ENCODE measurements at places on chromosomes 2 and 18.
A peak's percentile ranks its signal among the peaks of the same experiment; 100 is the strongest.

DNA sequence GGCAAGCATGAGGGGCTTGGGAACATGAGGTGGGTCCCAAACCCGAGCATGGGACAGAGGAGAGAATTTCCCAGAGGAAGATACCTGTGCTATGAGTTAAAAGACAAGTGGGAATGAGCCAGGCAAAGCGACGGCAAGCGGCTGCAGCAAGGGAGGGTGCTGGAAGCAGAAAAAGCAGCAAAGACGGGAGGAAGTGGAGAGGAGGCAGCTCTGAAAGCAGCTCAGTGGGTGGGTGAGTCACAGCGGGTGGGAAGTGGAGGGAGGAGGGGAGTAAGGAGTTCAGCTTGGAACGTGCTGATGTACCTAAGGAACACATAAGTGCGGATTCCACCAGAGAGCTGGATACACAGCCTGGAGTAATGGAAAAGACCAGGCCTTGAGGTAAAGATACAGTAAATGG, 41.4 kb downstream of the THUMPD2 start:
- DNase-seq, result peak; percentile 69

- DNase-seq, result no peak
Observed at GRCh38 chr2:202780514-202781021, 91.0 kb downstream of the ICA1L start.

DNA sequence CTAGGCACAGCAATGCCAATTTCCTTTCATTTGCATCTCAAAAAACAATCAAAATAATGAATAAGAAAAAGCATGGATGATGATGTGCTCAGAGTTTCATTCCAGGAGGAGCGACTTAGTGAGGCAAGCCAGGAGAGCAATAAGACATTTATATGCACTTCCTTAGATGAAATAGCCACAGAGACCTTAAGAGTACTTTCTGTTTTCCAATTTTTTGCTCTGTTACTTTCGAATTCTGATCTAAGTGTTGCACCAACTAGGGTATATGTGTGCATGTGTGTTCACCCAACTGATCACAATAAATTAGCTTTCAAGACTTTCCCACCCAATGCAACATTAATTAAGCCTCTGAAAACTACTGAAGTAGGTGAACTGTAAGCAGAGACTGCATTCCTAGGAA, 709 bp downstream of the RAB27B start:
- DNase-seq, result no peak

DNA sequence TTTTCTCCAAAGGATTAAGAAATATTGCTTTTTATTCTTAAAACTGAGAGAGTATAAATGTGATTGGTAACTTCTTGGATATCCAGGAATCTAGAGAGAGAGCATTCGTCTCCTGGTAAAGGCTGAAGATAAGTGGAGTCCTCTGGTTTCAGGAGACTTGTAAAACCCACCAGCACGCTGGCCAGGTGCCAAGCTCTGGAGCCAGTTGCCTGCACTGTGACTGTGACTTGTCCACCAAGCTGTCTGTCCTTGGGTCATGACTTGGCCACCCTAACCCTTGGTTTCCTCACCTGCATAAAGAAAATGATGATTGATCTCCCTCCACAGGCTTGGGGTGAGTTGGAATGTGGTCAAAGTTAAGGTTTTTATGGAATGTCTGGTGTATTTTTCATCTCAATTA, 185.4 kb upstream of the NCKAP5 start:
- no peak for DNase-seq

- DNase-seq, result no peak
Observed at GRCh38 chr2:88868861-88869260, 177.4 kb downstream of the RPIA start.

- no peak for DNase-seq
Observed at GRCh38 chr2:120436460-120436739, 90.5 kb downstream of the INHBB start.

DNA sequence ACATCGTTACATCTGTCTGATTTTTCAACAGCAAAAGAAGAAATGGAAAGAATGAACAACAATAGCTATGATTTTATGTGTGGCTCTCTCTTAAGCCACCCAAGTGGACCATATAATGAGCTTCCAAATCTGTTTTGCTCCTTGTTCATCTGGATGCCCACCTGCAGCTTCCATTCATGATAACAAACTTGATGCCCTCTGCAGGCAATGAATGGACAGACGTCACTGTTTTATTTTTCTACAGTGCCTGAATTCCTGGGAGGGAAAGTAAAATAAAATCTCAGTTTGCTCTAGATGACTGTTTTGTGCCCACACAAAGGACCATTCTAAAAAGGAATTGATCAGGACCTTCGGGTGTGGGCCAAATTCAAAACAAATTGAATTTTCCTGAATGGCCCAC, 5.0 kb downstream of the MREG start:
- no peak for DNase-seq

DNA sequence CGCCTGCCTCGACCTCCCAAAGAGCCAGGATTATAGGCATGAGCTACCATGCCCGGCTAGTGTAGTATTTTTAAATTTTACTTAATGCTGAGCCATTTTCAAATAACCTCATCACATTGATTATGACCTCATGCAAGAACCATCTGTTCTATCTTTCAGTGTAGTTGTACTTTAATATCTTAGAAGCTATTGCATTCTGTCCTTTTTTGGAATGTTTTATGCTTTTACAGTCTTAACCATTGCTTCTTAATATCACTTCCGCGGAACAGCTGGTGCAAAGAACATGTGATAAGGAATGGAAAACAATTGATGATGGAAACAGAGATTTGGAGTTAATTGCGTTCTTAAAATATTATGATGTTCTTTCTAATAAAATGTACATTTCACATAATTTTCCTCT, 2.7 kb downstream of the GEN1 start:
- no peak for DNase-seq

DNA sequence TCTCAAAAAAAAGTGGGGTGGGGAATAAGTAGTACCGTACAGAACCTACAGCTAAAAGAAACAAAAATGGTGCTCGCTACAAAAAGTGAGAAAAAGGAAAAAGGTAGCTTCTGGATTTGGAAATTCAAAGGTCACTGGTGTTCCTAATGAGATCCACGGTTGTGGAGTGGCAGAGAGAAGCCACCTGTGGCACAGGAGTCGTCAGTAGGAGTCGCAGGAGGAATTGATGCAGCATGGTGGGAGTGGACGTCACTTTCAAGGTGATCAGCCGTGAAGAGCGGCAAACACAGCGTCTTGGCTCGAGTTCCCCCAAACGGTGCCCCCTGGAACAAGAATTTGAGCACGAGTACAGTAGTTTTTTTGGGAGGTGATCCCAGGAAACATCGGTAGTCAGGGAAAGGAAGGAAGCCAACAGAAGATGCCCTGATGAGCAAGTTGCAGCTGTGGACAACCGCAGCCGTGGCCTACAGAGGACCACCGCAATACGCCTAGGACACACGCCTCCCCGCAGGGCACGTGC, 1.4 kb upstream of the TTL start:
- DNase-seq, result no peak

GRCh38 chr2:110819711-110820110, 87.3 kb downstream of the ACOXL start:
- no peak for DNase-seq

- DNase-seq, result no peak
Observed at GRCh38 chr18:31857526-31858106, 85.3 kb downstream of the TRAPPC8 start.

GRCh38 chr18:7559709-7560319, 7.3 kb upstream of the PTPRM start:
- no peak for DNase-seq

DNA sequence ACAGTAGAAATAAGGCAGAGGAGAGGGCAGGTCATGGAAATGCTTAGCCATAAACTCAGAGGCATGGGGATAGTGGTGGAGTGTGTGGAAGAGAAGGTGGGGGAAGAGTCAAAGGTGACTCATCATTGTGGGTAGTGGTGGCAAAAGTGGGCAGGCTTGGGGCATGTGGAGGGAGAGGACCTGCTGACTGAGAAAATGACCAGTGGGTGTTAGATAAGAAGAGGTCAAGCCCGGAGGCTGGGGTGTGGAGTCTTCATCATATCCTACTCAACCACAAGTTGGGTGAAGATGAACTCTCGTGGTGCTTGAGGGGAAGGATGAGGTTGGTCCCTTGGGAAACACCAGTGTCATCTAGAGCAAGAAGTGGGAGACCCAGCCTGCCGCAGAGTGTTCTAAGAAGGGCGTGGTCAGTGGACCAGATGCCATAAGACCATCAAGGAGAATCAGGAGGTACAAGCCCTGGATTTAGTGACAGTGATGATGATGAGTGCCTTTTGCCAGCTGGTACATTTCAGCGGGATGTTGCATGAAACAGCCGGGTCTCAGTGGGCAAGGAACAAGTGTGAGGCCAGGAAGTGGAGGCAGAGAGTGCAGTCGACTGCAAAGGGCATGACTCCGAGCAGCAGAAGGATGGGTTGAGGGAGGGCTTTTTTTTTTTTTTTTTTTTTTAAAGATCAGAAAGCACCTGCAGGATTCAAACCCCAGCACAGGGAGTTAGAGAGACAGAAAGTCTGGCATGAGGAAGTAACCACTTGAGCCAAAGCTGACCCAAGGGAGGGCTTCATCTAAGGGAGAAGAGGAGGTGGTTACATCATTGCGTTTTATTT, 122.6 kb upstream of the SPRED2 start:
- DNase-seq, result peak; percentile 98

- no peak for DNase-seq
Observed at GRCh38 chr2:190466819-190467446, 58.8 kb downstream of the MFSD6 start.

GRCh38 chr2:229340086-229340760, 69.1 kb upstream of the PID1 start:
- DNase-seq, result peak; percentile 12

GRCh38 chr18:49743117-49743567, 70.2 kb downstream of the ACAA2 start:
- DNase-seq, result no peak

GRCh38 chr2:143839456-143839855, 680.5 kb downstream of the ZEB2 start:
- DNase-seq, result no peak

- DNase-seq, result no peak
Observed at GRCh38 chr2:240759459-240759858, 60.6 kb downstream of the KIF1A start.

Data from inflammatory macrophage (primary cell).